Kidney (tissue), 22 donors: ENCODE measurements at places on chromosomes 6 and 20. TPM values are rescaled to one million over a fixed set of nuclear protein-coding genes. Genes with fewer than 3 reads are reported as not detected.

DNA sequence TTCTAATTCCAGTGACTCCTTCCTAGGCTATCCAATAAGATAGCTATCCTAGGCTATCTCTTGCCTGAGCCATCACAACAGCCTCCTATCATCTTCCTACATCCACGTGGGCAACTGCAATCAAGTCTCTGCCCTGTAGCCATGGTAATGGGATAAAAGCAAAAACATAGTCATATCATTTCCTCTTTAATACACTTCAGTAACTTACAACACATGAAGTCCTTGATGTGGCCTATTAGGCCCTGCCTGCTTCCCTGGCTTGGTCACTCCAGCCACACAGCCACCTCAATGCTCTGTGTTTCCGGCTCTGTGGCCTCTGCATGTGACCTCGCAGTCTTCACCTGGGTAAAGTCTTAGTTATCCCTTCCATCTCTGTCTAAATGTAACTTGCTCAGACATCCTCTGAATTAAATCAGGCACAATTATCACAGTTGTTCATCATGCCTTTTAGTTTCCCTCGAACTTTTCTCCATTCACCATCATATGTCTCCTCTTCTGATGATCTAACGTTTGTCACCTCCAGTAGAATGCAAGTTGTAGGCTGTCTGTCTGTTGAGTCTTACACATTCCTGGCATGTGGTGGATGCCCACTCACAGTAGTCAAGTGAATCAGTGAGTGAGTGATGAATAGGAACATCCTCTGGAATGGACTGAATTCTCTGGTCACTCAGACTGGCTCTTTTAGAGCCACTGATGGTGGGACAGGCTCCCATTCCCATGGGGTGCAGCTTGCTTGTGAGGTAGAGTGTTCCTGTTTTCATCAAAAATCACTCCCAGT lies 229.4 kb downstream of the TBC1D7 start:
- no peak for DNase-seq

GRCh38 chr20:9476174-9476573 lies 38.2 kb upstream of the LAMP5 start:
- no peak for DNase-seq

DNA sequence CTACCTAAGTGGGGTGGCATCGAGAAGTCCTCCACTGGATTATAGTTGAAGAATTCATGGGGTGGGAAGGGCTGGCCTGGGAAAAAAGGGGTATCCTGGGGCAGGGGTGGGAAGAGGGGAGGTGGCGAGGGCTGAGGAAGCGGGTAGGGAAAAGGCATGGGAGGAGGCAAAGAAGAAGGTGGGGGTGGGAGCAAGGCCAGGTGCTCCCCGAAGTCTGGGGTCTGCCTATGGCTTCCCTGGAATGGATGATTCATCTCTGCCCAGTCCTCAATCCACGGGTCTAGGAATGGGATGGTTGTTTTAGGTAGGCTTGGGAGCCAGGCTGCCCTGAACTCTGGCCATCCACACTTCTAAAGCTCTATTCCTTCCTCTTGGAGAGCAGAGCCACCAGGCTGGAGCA lies 4.4 kb downstream of the PCED1A start:
- no peak for DNase-seq

RBM24 gene
- total RNA-seq, result 1.5 TPM

TMEM217 gene
- total RNA-seq, result 0.72 TPM

DNA sequence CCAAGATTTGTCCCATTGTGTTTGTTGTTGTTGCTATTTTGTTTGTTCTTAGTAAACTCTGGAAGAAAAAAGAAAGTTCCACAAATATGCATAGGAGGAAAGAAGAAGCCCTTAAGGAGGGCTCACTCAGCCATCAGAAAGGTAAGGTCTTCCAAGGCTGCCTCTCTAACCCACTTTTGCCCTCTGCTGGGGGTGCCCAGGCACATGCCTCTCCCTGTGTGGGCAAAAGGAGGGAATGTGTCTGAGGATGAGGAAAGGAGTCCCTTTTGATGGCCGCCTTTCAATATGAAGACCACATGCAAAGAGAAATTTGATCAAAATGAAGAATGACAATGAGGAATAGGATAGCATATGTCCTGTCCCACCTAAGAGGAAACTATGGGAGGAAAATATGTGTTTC lies 248.2 kb upstream of the POU3F2 start:
- no peak for DNase-seq

EBF4 gene
- total RNA-seq, result 10.2 TPM
